GM12892 (cell line): ENCODE measurements at places on chromosomes 4 and X.
A peak's percentile ranks its signal among the peaks of the same experiment; 100 is the strongest.

DNA sequence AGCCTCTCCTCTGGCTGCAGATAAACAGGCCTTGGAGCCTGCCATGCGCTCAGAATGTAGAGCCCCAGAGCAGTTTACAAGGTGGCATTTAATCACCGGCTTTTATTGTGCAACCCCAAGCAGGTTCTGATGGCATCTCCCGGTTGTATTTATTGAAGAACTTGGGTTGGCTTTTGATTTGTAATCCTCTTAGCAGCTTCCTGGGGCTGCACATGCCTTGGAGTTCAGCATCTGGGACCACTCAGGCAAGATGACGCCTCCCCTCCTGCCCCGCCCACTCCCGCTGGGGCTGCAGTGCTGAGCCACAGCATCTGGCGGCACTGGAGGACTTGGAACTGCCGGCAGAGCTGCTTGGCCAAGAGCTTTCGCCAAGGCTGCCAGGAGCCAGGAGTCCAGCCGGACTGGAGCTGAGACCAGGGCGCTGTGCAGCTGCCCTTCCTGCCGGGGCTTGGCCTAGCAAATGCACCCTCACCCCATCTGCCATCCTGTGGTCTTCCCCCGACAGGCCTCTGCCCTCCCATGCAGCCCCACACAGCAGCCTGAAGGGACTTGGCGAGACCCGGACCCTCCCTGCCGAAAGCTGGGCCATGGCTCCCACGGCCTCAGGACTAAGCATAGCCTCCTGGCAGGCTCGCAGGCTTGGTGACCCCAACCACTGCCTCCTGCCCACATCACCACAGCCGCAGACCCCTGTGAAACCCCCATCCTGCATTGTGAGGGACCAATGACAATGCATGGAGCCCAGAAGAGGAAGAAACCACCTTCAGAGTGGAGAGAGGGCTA, 5.4 kb downstream of the HTRA3 start:
- DNase-seq, result no peak

- DNase-seq, result no peak
These were observed 100.8 kb downstream of the SHROOM3 start for GRCh38 chr4:76535603-76536372.

DNA sequence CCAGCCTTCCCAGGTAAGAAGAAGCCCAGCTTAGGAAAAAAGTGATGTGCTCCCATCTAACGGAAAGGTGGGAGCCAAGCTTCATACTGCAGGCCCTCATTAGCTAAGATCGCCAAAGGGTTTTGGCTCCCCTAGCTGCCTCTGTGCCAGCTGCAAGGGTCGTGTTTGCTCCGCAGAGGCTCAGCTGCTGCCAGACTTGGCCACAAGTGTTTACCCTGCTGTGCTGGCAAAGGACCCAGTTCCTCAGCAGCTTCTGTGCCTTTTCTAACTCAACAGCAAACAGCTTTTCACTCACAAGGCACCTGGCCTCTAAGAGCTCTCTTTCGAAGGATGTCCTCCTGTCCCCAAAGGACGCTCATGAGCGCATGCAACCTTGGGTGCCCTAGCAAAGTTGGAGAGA, 12.2 kb upstream of the VMA21 start:
- no peak for DNase-seq

DNA sequence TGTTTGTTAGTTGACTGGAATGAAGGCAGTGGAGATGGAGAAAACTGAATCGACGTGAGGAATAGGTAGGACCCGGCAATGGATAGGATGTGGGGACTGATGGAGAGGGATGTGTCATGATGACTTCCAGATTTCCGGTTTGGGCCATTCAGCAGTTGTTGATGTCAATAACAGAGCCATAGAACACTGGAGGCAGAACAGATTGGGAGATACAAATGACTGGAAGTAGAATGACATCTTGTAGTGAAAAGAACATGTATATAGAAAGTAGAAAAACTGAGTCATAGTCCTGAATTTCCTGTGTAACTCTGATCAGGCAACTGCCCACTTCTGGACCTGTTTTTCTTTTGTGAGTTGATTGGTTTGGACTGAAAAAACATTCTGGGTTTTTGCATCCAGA, 24.5 kb downstream of the CETN2 start:
- no peak for DNase-seq

DNA sequence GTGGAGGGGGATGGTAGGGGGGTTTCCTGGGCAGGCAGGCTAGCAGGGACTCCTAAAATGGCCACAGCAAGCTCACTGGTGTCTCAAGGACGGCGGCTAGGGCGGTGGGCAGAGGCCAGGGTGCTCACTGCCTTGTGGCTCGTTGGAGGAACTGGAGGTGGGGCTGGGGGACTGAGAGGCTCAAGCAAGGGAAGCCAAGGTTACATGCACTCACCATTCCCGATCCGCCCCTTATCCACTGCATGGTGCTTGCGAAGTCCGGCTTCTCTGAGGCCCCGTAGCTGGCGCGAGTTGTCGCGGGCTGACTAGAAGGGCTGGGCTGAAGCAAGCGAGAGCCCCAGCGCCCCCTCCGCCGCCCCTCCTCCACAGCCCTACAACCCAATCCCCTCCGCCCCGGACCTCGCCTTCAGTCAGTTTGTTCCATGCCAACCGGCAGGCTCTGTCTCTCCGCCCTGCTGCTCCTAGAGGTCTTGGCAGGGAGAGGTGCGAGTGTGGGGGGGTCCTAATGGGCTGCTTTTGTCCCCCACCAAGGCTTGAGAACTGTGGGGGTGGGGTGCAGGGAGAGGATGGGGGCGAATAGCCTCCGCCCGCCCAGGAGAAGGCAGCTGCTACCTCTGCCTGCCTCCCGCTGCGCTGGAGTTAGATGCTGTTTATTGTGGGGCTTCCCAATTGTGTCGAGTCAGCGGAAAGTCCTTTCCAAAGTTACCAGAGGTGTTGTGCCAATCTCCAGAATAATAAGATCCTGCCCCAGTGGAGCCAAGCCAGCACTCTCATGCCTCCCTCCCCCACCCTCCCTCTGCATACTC, at the start of gene ARHGEF9:
Gene ARHGEF9, minus strand, starts transcription at position 313 of the 806 bp plus-strand sequence. Its CDS starts 69 bp downstream, at position 244.
- DNase-seq, result peak; percentile 10

GRCh38 chrX:47278691-47279090, 45.9 kb downstream of the USP11 start:
- DNase-seq, result no peak

- no peak for DNase-seq
These were observed 67.2 kb downstream of the ANTXR2 start for GRCh38 chr4:80005863-80006262.

DNA sequence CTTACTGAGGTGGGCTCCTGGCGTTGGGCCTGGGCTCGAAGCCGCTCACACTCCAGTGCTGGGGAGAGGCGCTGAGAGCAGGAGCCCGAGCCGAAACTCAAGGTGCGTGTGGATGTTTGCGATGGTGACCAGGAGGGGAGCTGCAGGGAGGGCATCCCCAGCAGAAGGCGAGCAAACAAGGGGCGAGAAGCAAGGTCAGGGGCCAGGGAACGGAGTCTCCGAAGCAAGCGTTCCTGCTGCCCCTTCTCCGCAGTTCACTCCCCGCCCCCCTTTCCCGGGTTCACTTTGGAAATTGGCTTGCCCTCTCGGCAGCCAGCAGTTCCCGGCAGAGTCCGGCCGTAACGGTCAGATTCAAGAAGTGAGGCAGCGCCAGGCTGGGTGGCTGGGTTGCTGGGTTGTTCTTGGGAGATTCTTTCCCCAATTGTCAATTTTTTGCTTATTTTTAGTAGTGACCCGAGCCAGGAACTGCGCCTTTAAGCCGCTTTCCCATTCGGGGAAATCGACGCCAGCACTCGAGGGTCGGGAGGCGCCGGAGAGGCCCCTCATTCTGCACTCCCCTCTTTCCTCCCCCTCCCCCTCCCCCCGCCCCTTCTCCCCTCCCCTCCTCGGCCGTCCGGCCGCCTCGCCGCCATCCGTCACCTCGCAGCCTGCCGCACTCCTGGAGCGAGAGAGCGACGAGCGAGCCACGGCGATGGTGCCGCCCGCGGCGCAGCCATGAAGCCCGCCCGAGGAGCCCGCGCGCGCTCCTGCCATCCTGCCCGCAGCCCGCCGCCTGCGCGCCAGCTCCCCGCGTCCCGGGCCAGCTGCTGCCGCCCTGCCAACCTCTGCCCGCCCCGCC, at the start of gene FRMPD3:
Gene FRMPD3, plus strand, starts transcription at position 655 of the 838 bp plus-strand sequence. CDS start 76,937 bp downstream, outside the sequence.
- no peak for DNase-seq

DNA sequence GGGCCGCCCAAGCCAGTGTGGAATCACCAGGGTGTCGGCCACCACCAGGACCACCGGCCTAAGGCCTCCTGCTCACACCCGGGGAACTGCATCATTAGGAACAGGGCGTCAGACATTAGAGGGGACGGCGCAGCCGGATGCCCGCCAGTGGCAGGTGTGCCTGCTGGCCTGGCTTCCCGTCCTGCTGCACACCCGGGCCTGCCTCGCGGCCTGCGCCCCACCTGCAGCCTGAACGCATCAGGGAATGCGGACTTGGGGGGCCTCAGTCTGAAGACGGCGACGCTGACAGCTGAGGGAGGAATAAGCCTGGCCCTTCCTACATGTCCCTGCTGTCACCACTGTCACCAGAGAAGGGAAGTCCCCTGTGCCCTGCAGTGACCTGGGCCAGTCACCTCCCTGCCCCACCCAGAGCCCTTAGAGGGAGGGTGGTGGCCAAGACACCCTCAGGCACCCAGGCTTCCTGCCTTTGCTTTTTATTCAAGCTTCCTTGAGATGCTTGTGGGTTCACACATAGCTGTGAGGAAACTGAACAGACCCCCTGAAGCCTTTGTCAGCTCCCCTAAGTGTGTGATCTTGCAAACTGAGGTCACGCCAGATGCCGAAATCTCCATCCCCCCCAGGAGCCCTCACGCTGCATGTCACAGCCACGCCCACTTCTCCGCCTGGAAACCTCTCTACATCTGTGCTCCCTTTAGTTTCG, 3.2 kb downstream of the DGKQ start:
- no peak for DNase-seq

DNA sequence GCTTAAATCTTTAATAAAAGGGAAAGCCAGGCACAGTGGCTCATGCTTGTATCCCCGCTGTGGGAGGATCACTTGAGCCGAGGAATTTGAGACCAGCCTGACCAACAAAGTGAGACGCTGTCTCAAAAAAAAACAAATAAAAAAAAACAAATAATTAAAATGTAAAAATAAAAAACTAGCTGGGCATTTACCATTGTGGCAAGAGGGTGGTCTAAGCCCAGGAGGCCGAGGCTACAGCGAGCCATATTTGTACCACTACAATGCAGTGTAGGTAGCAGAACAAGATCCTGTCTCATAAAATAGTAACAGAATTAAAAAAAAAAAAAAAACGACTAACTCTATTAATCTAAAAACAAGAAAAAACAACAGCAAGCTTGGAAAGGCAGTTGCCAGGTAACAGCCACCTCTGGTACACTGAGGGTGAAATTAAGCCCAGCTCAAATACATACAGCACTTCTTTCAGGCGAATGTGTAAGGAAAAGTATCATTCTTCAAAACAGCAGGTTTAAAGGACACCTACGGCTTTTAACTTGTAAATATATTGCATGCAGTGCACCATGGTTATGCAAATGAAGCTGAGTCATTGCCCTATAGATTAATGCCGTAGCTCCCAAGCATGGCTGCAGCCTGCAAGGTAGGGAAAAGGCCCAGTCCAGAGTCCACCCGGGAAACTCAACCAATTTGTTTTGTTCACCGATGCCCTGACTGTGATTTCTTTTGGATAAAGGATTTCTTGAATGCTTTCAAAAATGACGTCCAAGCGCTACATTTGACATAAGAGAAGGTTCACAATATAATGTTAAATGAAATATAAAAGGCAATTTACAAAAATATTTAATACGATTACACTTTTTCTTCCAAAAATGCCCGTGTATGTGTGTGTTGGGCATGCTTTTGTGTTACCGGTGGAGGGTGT, 14.5 kb upstream of the TXLNG start:
- no peak for DNase-seq

DNA sequence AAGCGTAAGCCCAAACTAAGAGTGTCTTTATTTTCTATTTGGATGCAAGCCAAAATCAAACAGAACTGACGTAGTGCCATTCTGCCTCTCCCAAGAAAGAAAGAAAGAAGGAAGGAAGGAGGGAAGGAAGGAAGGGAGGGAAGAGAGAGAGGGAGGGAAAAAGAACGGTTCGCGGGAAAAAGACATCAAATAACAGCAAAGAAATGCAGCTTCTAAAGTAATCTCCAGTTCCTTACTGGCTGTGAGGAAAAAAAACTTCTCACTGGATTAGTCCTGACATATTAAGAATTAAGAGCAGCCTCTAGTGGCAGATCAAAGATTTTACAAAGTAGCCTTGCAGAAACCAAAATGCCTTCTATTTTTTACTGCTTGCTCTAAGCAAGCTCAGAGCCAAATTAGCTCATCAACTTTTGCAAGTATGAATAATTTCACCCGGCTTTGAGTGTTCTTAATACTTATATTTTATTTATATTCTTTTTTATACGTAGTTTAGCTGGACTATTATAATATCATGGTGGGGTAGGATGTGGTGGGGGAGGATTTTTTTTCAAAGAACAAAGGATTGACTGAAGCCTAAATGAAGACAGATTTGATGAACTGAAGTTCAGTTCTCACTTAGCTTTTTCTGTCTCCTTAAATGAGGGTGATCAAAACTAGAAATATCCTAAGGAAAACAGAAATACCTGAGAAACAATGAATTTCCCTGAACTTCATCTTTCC, 36.6 kb downstream of the PITX2 start:
- DNase-seq, result no peak
